NCI-H82 (cell line): ENCODE measurements at places on chromosomes 13 and 19.

DNA sequence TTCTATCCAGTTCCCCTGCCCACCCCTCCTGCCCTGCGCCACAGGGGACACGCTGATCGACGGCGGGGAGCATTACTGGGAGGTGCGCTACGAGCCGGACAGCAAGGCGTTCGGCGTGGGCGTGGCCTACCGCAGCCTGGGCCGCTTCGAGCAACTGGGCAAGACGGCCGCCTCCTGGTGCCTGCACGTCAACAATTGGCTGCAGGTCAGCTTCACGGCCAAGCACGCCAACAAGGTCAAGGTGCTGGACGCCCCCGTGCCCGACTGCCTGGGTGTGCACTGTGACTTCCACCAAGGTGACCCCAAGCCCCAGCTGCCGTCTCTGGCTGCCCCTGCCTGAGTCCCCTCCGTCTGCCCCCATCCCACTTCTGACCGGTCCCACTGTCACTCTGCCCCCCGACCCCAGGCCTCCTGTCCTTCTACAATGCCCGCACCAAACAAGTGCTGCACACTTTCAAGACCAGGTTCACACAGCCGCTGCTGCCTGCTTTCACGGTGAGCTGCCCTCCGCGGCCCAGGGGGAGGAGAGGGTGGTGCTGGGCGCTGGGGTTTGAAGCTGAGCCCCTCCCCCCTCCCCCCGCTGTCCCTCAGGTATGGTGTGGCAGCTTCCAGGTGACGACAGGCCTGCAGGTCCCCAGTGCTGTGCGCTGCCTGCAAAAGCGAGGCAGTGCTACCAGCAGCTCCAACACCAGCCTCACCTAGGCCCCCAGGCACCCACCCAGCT is 15.5 kb downstream of the STAP2 start:
- DNase-seq, result no peak

- no peak for DNase-seq
These were observed 35.5 kb upstream of the CSNK1A1L start for GRCh38 chr13:37141011-37141410.

GRCh38 chr19:31470229-31470939 is 121.1 kb upstream of the TSHZ3 start:
- no peak for DNase-seq

GRCh38 chr13:24129914-24130774 is 30.4 kb upstream of the SPATA13 start:
- no peak for DNase-seq

DNA sequence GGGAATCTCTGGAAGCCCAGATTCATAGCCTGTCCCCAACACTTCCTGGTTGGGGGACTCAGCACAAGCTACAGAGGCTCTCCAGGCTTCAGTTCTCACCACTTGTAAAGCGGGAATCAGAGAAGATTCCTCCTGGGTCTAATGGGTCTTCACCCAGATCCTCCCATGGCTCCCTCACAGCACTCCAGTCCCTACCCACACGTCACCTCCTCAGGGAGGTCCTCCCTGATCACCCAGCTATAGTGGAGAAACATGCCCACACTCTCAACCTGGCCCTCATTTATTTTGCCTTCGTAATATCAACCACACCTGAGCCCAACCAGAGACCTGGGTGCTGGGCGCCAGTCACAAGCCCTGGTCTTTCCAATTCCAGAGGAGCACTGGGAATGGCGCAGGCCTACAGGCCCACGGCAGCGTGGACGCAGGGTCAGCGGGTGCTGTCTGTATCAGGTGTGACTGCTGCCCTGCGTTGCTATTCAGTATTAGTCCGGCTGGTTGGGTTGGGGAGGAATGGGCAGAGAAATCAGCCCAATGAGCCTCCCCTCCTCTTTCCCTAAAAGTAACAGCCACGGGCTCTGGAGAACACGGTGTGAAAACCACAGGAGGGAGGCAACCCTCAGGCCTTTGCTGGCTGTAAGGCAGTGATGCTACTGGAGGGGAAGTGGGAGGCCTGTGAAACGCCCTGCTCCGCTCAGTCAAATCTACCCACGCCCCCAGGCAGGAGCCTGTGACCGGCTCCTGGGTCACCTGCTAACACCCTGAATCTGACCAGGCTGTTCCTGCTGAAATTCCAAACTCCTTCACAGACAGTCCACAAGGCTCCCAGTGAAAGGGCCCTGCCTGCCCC is 5.2 kb downstream of the AKT2 start:
- no peak for DNase-seq

GRCh38 chr13:106151056-106151699 is 384.3 kb downstream of the EFNB2 start:
- DNase-seq, result no peak

DNA sequence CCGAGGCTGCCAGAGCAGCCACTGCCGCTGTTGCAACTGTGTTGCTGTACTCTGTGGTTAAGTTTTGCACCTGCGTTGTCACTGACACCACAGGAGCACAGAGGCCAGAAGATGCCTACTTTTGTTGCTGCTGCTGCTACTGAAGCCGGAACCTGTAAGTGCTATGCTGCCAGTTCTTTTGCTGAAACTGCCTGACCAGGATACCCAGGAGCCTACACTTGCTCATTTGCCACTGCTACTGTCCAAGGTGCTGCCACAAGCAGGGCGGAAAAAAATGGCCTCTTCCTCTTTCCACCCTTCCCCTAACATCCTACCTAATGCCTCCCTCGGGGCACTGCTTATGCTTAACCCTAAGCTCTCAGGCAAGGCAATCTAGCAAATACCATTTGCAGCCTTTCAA is 29.0 kb upstream of the NBEA start:
- DNase-seq, result peak; percentile 74

DNA sequence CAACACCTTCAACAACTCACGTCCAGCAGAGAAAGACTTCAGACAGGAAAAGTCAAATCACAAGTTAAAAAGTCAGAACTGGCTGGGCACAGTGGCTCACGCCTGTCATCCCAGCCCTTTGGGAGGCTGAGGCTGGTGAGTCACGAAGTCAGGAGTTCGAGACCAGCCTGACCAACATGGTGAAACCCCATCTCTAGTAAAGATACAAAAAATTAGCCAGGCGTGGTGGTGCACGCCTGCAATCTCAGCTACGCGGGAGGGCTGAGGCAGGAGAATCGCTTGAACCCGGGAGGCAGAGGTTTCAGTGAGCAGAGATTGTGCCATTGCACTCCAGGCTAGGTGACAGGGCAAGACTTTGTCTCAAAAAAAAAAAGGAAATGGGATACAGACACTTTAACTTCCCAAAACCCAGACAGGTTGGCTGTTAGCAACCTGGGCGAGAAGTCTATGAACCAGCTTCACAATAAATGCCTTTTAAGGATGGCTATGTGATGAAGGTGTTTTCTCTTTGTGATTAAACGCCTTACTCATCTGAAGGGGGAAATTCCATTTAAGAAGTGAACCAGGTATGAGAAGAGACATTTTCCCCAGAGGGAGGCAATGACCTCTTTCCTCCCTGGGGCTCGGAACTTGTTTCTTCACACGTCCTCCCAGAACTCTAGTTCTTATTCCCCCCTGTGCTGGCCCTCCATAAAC is 80.4 kb downstream of the INSR start:
- DNase-seq, result no peak

DNA sequence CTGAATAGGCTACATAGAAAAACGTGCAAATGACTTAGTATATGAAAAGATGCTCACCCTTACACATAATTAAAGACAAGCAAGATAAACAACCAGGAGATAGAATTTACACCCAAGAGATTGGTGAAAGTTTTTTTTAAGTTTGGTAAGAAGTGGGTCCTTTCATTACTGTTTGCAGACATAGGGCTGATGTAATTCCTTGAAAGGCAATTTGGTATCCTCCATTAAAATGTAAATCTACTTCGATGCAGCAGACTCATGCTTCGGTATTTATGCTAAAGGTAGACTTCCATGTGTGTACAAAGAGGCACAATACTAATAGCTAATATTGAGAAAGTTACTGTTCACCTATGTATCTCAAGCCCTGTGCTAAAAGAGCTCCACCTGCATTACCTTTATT is 33.5 kb downstream of the CNMD start:
- DNase-seq, result no peak

DNA sequence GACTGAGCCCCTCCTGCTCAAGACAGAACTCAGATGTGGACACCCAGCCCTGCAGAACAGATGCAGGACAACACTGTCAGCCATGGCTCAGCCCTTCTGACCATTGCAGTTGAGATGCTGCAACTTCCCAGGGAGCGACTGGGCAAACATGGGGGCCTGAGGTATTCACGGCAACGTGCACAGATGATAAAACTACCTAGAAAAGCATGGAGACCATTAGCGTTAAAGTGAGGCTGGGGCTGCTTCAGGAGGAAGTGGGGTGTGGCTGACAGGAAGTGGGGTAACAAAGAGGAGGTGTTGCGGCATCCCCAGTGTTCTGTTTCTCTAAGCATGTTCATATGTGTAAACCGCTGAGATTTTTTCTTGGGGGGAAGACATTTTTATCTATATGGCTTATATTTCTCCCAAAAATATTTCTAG is 1.3 kb upstream of the SIGLEC9 start:
- no peak for DNase-seq

DNA sequence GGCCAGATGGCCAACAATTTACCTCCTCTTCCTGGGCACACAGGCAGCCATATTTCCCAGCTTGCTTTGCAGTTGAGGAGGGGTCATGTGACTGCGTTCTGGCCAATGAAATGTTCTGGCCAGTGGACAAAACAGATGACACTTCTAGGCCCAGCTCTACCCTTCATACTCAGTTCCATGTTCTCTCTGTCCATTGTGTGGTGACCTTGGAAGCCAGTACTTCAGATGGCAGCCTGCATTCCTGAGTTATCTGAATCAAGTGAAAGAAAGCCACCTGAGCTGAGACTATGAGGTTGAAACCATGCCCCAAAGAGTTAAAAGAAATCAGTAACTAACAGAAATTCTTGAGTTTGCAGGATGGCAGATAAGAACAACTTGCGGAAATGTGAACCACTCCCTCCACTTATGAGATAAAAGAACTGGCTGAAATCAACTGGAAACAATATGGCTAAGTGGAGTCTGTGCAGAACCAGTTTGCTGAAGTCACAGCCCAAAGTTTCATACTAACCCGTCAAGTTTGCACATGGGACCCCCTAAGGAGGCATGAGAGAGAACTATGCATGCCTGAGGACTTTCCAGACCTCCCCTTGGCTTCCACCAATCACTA is 8.1 kb downstream of the FAM187B start:
- no peak for DNase-seq

- DNase-seq, result no peak
These were observed 56.9 kb downstream of the NFIC start for GRCh38 chr19:3423183-3423829.

DNA sequence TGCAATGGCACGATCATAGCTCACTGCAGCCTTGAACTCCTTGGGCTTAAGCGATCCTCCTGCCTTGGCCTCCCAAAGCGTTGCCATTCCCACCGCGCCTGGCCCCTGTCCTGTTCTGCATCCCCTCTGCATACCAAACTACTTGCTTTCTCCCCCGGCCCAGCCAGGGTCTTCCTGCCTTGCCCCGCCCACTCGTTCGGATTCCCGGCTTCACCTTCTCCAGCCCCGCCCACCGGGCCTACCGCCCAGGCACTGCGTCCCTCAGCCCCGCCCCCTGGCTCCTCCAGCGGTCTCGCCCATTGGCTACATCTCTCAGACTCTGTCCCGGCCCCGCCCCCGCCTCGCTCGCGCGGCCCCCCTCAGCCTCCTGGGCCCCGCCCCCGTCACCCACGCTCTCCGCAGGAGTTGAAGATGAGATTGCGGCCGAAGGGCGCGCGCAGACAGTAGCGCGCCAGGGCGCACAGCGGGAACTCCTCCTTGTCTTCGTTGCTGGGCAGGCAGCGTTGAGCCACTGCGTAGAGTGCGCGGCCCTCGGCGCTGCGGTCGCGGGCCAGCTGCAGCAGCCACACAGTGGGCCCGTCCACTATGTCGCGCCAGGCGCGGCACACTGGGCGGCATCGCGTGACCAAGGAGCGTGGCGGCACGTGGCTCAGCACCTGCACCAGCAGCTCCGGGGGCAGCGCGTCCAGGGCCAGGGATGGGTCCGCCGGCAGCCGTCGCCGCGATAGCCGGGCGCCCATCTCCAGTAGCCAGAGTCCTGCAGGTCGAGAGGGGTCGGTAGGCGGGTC is 19.0 kb downstream of the MRPS12 start:
- peak; percentile 99 for DNase-seq

- DNase-seq, result no peak
These were observed 79.6 kb downstream of the TEX26 start for GRCh38 chr13:31011901-31012654.

DNA sequence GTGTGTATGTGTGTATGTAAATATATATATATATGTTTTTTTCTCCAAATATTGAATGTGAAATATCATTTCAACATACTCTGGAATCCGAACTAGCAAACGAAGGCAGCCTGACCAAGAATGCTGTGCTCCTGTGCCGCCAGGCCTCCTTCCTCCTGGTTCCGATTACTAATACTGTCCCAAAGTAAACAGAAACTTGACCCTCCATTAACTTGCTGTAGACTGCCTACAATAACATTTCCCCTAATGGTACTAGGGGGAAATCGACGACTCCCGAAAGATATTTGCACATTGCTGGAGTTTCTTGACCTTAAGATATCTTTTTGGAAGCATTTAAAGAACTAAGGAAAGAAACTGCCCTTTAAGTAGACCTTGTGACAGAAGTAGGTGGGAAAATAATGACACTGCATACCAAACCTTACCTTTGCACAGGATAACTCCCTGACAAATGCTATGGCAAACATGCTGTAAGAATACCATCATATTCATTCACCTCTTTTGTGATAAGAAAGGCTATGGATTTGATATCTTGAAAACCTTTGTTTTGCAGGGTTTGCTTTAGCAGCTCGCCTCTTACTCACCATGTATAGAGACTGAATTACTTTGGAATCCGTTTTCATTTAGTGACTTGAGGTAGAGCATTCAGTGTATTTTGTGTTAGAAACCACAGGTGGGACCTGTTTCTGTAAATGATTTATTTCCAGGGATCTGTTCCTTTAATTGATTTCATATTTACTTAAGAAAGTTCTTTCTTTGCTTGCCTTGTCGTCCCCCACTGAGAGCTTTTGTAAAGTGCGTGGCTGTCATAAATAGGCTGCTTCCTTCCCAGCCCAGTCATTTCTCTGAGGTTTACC is 80.1 kb downstream of the KLF5 start:
- DNase-seq, result no peak

DNA sequence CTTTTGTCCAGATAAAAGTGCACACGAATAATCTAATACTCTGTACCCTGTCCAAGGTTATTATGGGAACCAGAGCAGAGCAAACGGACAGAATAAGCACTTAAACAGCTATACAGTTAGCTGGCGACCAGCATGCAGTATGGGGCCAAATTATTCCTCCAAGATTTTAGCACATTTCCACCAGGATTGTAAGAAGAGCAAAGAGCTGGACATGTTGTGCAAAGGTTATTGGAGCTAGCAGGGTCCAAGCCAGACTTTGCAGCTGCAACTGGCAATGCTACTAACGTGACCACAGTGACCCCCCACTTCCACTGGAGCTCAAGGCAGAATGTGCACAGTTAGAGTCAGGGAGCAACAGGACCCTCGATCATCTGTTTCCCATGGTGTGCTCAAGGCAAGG is 89.9 kb downstream of the COL4A1 start:
- DNase-seq, result no peak
